NCI-H524 (cell line): ENCODE measurements at places on chromosomes 6 and 20.
A peak's percentile ranks its signal among the peaks of the same experiment; 100 is the strongest.

- DNase-seq: no peak
Observed at GRCh38 chr6:36860126-36860525, 14.5 kb downstream of the PPIL1 start.

DNA sequence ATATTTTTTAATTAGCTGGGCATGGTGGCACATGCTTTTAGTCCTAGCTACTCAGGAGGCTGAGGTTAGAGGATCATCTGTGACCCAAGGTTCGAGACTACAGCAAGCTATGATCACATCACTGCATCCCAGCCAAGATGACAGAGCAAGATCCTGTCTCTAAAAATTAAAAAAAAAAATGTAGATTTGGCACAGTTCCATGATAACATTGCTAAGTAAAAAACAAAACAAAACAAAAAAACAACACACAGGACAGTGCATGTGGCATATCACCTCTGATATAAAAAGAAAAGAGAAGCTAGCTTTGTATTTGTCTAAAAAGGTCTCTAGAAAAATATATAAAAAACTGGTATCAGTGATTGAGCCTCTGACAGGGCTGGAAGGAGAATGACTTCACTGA is 24.6 kb downstream of the RNF24 start:
- DNase-seq: no peak

- peak; percentile 53 for DNase-seq
Observed at GRCh38 chr20:16488616-16489015, 84.6 kb downstream of the KIF16B start.

- DNase-seq: no peak
Observed at GRCh38 chr6:46745973-46746372, 760 bp upstream of the ANKRD66 start.

DNA sequence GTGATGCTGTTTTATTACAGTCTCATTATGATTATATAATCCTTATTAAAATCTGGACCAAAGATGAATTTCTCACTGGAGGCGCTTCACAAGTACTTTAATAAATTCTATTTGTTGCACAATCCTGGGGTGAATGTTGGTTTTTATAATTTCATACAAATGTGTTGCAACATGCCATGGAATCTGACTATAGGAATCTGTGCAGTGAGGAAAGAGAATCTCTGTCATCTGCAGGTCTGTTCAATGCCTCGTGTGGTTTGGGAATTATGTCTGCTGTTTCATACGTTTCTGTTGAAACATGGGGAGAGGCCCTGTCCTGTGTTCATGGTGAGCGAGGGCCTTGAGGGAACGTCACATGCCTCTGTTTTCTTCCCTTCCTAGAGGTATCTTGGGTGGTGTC is 277.3 kb downstream of the CDH4 start:
- no peak for DNase-seq
